Endodermal cell (in vitro differentiated cells): ENCODE measurements at places on chromosomes 6 and 20. TPM values are rescaled to one million over a fixed set of nuclear protein-coding genes. Genes with fewer than 3 reads are reported as not detected.

TRIM15 gene
- not detected in 2 replicates for total RNA-seq

PI3 gene
- total RNA-seq, result not detected in 2 replicates

CRISP3 gene
- total RNA-seq, result not detected in 3 replicates

KIF6 gene
- 0.26 to 1.1 TPM (median 0.67 TPM) in 3 replicates for total RNA-seq

PRL gene
- total RNA-seq, result not detected in 2 replicates

GRCh38 chr6:56144538-56145324, 102.6 kb downstream of the COL21A1 start:
- no peak overlapping the region for H3K4me3 ChIP-seq
- DNase-seq, result no peak
- no peaks in the 10 kb centered on the region for H3K4me1 ChIP-seq
- H3K27me3 ChIP-seq, result no peaks in the 10 kb centered on the region
- no peak overlapping the region for H3K27ac ChIP-seq
- no peaks in the 10 kb centered on the region for H3K36me3 ChIP-seq

GRCh38 chr6:39307462-39307861, 6.8 kb downstream of the KCNK17 start:
- H3K36me3 ChIP-seq, result no peaks in the 10 kb centered on the region
- H3K4me1 ChIP-seq, result no peaks in the 10 kb centered on the region
- DNase-seq, result no peak
- peaks cover 29% of the 10 kb centered on the region for H3K27me3 ChIP-seq
- H3K27ac ChIP-seq, result no peak overlapping the region
- H3K4me3 ChIP-seq, result no peak overlapping the region
